ENCODE measurements at places on chromosomes 3 and 15.

- no peak for DNase-seq
Measured at GRCh38 chr3:37402351-37402750, 228.0 kb upstream of the LRRFIP2 start.

- DNase-seq = no peak
Measured at GRCh38 chr15:63020759-63021430, 21.7 kb upstream of the TPM1 start.

DNA sequence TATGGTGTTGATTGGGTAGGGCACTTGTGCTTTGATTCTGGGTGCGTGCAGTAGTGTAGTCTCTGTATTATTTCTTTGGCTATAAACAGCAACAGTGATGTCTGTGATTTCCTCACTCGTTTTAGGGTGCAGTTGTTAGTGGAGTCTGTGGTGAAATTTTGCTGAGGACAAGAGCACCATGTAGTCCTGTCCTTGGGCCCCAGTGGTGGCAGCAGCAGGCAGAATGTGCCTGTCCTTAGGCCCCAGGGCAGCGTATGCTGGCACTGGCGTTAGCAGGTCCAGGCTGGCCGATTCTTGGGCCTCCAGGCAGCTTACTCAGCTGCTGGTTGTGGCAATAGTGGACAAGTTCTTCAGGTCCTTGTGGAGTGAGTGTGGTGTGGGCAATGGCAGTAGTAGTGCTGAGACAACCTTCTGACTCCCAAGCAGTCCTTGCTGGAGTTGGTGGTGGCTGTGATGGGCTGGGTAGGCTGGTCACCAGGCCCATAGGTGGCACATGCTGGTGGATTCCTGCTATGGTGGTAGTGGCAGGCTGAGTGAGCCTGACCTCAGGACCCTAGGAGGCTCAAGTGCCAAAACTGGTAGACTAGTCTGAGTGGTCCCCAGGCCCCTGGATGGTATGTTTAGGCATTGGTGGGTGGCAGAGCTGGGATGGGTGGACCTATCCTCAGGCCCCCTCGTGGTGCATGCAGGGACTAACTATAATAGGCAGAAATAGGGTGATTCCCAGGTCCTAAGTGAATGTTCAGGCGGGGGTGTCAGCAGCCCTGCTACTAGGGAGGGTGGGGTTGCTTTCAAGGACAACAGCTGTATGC lies 56.3 kb downstream of the TNFAIP8L3 start:
- no peak for DNase-seq

GRCh38 chr3:118641608-118642007 lies 393.0 kb downstream of the IGSF11 start:
- no peak for DNase-seq

- peak; percentile 66 for DNase-seq
Measured at GRCh38 chr3:129526121-129526900, 2.1 kb upstream of the RHO start.

GRCh38 chr3:16932877-16933276 lies 48.1 kb downstream of the PLCL2 start:
- DNase-seq = no peak

DNA sequence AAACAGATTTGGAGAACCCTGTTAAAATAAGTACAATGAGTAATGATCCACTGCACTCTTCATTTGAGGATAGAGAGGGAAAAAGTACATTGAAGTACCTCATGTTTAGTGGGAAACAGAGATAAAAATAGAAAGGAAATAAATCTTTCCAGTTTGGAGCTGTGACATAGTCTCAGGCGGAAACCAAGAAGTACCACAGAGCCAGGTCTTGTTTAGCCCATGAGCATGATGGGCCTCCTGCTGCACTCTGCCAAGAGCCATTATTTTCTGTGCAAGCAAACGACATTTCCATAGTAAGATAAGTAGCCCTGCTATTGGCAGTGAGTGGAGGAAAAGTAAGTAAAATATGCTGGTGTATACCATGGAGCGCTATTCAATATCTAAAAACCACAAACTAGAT lies 796.1 kb downstream of the TBL1XR1 start:
- no peak for DNase-seq

GRCh38 chr3:190562866-190563510 lies 49.1 kb downstream of the IL1RAP start:
- DNase-seq = no peak

DNA sequence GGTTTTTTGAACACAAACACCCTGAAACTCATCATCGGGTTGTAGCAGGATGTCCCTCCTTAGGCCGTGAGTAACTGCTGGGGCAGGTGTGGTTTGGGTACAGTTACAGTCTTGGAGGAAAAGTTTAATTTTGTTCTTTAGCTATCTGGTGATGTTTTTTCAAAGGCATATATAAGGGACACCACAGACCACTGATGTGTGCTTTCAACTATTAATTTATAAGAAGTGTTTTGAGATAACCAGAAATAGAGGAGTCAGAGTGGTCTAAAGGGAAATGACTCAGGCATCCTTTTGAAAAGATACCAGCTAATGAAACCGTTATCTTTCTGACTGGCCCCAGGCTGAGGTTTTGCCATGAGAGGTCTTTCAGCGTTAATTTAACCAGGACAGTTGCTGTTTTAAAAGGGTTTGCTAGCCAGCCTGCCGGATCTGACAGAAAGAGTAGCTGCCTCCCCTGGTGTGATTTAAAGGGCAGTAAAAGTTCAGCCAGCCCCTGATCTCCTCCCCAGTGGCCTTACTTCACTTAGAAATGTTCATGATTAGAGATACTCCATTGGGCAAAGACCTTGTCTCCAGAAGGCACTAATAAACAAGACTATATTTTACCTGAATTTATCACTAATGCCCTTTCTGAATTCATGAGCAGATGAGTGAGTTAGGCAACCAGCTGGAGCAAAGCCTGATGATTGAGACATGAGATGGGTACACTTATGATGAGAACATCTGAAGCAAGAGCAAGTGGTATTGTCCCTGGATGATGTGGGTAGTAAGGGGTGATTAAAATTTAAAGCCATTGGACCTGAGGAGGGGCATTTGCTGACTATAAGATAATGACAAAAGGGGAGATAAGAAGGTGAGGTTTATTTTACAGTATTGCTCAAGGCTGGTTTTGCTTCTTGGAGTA lies 482.5 kb upstream of the TBL1XR1 start:
- no peak for DNase-seq

GRCh38 chr15:99487337-99487730 lies 78.5 kb upstream of the MEF2A start:
- DNase-seq = no peak

DNA sequence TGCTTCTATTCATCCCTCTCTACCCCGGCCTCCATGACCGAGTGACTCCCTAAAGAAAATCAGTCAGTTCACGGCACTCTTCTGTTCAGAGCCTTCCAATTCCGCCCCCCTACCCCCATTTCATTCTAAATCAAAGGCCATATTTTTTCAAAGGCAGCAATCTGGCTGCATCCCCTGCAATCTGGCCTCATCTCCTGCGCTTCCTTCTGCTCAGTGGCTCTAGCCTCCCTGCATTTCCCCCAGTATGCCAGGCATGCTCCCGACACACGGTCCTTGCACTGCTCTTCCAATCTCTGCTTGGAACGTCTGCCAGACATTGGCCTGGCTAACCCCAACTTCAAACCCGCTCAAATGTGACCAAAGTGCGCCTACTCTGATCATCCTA lies 67.7 kb downstream of the EXOG start:
- DNase-seq = no peak

DNA sequence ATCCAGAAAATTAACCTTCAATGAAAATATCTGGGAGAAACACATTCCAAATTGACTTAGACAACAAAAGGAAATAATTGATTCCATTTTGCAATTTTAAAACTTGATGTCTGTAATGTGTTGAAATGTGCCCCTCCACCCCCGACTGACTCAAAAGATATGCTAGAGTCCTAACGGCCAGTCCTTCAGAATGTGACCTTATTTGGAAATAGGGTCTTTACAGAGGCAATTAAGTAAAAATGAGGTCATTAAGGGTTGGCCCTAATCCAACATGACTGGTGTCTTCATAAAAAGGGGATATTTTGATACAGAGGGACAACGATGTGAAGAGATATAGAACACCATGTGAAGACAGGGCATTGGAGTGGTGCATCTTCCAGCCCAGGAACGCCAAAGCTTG lies 153.9 kb downstream of the PDZRN3 start:
- DNase-seq = no peak

GRCh38 chr3:113914646-113915045 lies 33.2 kb upstream of the ZDHHC23 start:
- no peak for DNase-seq

DNA sequence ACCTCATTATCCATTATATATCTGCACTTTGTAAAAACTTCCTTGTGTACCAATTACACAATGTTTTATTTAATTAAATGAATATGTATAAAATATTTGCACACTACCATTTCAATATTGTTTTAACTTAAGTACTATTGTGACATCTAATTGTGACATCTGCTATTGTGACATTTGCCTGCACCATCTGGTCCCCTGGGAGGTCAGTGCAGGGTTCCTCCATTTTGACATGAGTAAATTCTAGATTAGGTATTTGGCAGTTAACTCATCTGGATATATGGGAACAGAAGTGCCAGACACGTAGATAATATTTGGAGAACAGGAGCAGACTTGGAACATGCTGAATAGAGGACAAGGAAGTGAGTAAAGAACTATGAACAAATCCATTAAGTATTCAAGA lies 332.1 kb downstream of the VGLL3 start:
- no peak for DNase-seq

DNA sequence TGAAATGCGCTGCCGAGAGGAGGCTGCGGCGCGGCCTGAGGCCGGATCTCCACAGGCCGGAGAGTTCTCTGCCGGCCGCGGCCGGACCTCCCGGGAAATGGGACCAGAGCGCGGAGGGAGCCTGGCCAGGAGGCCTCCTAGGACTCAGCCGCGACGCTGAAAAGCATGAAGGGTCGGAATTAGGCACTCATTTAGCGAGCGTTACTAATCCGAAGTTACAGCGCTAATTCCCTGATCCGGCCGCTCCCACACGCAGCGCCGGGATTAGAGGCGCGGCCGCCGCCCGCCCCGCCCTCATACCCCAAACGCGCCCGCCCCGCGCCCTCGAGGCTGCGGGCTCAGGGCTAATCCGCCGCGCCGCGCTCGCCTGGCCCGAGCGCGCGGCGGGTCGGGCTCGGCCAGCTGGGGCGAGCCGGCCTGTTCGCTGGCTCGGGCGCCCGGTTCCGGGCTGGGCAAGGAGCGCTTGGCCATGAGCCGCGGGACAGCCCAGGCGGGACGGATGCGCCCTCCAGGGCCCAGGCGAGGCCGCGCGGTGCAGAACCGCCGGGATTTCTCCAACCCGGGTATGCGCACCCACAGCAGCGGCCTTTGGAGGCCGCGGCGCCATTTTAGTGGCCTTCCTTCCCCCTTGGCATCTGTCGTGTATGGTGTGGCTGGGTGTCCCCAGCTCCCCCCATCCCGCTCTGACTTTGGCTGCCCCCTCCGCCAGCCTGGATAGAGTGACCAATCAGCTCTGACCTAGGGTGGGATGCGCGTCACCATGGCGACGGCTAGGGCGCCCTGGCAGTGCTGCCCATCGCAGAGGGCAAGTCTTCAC lies 36.8 kb upstream of the POLG start:
- DNase-seq = no peak

- no peak for DNase-seq
Measured at GRCh38 chr15:31439328-31439727, 112.7 kb downstream of the KLF13 start.

DNA sequence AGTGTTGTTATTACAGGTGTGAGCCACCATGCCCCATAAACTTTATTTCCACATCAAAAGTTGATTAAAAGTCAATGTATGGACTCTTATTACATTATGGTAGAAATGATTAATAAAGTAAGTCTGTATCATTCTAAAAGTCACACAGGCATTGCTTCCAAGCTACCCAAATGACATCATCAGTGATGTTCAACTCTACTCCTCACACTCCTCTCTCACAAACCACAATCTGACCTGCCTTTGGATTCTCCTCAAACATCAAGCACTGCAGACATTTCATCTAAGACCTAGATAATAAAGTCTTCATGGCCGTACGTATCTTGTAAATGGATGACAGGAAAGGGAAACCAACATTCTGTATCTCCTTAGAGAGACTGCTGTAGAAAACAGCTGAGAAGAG lies 68.0 kb downstream of the SMARCC1 start:
- DNase-seq = no peak

DNA sequence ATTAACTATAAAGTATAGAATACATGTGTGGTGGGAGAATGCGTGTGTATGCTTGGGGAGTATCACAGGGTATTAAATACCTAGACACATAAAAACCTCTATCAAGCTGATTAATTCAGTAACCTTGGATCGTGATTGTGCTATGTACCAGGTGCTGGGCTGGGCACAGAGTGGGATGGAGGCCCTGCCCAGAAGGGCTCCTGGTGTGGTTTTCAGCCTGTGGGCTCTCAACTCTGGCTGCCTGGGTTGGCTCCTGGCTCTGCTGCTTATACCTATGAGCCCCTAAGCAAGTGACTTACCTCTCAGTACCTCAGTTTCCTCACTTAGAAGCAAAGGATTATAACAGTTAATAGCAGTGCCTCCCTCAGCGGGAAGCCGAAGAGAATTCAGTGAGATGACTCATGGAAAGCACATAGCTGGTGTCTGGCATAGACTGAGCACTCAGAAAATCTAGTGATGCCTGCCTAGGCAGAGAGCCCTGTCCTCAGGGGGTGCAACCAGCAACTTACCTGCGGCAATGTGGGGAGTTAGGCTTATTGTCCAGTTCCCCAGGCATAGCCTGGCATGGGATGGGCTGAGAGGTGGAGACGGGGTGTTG lies 90.6 kb upstream of the MYZAP start:
- no peak for DNase-seq

- DNase-seq = no peak
Measured at GRCh38 chr15:88690331-88690730, 51.5 kb downstream of the ISG20 start.

DNA sequence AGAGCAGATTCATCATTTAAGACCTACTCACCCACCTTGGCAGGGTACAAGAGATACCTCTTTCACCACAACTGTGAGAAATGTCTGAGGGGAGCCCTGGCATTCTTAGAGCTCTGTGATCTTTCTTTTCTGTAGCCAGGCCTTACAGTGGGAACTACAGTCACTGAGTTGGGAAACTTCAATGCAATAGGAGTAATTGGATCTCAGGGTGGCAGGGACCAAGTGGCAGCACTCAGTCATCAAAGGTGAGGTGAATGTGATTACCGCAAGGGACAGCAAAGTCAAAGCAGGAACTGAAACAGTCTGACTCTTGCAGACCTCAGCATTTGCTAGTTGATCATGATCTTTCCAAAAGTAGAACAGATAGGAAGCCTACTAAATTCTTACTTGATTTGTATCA lies 7.2 kb upstream of the MCF2L2 start:
- no peak for DNase-seq

DNA sequence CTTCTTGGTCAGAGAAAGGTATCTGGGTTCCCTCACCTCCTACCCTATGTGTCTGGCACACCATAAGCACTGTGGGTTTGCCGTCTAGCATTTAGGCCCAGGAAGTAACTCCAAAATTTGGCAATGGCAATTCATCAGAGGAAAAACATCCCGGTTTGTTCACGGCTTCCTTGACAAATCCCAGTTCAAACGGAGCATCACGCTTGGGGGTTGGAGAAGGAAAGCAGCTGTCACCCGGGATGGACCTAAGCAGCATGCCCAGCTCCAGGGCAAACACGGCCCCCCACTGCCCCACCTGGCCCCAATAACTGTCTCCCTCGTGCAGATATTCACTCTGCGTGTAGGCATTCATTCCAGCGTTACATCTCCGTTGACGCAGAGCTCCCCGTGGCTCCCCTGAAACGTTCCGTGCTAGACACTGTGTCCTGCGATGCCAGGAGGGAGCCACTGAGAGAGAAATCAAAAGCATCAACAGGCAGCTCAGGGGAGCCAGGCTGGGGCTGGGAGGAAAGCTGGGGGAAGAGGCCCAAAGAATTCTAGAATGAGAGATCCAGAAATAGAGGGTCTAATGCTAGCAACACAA lies 41.4 kb downstream of the NTRK3 start:
- DNase-seq = no peak

All from smooth muscle cell of the brain vasculature (primary cell).